Epithelial cell of proximal tubule (primary cell): ENCODE measurements at places on chromosomes 13 and 19.

DNA sequence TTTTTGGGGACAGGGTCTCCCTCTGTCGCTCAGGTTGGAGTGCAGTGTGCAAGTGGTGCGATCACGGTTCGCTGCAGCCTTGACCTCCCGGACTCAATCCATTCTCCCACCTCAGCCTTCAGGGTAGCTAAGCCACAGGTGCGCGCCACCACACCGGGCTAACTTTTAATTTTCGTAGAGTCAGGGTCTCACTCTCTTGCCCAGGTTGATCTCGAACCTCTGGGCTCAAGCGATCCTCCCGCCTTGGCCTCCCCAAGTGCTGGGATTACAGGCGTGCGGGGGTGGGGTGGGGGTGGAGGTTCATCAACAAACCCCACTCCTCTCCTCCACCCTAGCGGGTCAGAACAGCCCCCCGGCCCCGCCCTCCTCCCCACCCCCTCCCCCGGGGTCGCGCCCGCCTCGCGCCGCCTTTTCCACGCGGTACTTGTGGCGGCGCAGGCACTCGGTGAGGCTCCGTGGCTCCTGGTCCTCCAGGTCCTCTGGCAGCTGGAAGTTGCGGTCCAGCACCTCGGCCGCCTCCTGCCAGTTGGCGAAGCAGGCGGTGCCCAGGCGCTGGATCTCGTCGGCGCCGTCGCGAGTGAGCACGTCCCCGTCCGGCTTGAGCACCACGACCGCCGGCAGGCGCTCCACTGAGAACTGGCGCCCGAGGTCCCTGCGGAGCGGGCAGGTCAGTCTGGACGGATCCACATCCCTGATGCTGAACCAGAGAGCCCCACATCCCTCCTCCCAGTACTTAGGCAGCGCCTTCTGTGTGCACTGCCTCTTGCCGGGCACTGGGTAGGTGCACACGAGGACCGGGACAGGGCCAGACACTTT, 5.2 kb downstream of the NXNL1 start:
- no peak for DNase-seq

GRCh38 chr13:101144808-101145419, 271.4 kb downstream of the NALCN start:
- DNase-seq: no peak

DNA sequence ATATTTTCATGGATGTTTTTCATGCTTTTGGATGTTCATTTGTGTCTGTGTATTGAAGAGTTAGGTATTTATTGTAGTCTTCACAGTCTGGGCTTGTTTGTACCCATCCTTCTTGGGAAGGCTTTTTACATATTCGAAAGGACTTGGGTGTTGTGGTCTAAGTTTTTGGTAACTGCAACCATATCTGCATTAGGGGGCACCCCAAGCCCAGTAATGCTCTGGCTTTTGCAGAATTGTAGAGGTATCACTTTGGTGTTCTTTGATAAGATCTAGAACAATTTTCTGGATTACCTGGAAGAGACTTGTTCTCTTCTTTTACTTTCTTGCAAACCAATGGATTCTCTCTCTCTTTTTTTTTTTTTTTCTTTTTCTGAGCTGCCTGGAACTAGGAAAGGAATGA, 581.3 kb downstream of the DACH1 start:
- DNase-seq: no peak

GRCh38 chr19:55077106-55077505, 1.4 kb downstream of the EPS8L1 start:
- no peak for DNase-seq

GRCh38 chr13:39935155-39935554, 279.7 kb downstream of the COG6 start:
- no peak for DNase-seq

DNA sequence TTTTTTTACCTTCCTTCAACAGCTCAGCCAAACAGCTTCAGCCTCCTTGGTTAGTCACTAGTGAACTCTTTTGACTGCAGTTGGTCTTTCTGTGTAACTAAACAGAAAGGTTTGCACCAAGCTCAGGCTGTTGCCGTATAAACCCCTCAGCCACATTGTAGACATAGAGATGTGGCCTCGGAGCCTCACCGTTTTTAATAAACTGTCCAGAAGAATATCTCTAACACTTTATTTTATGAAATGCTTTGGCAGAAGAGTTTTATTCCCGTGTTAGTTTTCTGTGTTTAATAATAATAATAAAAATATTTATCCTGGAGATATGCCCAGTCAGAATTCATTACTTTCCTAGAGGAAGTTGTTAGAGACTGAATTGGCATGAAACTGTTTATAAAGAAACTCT, 171.7 kb upstream of the MAB21L1 start:
- DNase-seq: no peak
